Tibial artery (tissue), 4 donors: ENCODE measurements at places on chromosomes 6 and 20.

- H3K27me3 ChIP-seq = no peaks in the 10 kb centered on the region
- H3K27ac ChIP-seq = no peak overlapping the region
- H3K36me3 ChIP-seq = no peaks in the 10 kb centered on the region
- DNase-seq = no peak
Measured at GRCh38 chr6:118085665-118086064, 178.6 kb downstream of the SLC35F1 start.

- peaks cover 4% of the 10 kb centered on the region for H3K4me1 ChIP-seq
- DNase-seq = no peak
- peaks cover 8% of the 10 kb centered on the region for H3K27me3 ChIP-seq
- H3K36me3 ChIP-seq = no peaks in the 10 kb centered on the region
- H3K27ac ChIP-seq = no peak overlapping the region
Measured at GRCh38 chr6:105174512-105174911, 5.3 kb downstream of the POPDC3 start.

GRCh38 chr6:52591832-52592231 is 15.0 kb upstream of the TRAM2 start:
- no peak for DNase-seq
- no peaks in the 10 kb centered on the region for H3K27me3 ChIP-seq
- H3K4me1 ChIP-seq = peaks cover 24% of the 10 kb centered on the region
- H3K4me3 ChIP-seq = no peak overlapping the region
- H3K36me3 ChIP-seq = no peaks in the 10 kb centered on the region

DNA sequence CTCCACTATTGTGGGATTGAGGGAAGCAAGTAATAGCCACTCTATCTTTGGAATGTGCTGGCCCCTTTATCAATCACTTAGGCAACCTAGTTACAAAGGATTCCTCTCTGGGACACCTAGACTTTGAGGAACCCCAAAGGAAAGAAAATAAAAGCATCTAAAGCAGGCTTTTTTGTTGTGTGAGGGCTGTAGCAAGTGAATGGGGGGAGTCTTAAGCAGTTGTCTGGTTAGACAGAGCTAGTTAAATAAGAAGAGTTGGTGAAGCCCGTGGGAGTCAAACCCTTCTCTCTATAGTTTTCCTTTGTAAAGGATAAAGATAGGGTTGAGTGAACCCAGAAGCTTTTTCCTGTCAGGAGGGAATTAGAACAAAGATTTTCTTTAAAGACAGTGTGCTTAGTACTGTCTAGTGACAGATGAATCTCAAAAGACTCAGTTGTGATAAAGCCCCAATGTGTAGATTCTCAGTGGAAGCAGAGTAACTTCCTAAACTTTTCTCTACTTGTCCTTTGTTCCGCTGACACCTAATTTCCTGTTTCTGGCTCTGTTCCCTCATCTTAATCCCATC is 63.3 kb downstream of the HDGFL1 start:
- H3K27me3 ChIP-seq = no peaks in the 10 kb centered on the region
- H3K27ac ChIP-seq = no peak overlapping the region
- no peak overlapping the region for H3K4me3 ChIP-seq

GRCh38 chr6:76706631-76707030 is 634.2 kb upstream of the IMPG1 start:
- no peak overlapping the region for H3K27ac ChIP-seq
- peaks cover 3% of the 10 kb centered on the region for H3K4me1 ChIP-seq
- H3K36me3 ChIP-seq = no peaks in the 10 kb centered on the region
- DNase-seq = no peak

- no peak overlapping the region for H3K4me3 ChIP-seq
- no peak for DNase-seq
- no peaks in the 10 kb centered on the region for H3K36me3 ChIP-seq
Measured at GRCh38 chr6:6801005-6801335, 212.4 kb downstream of the LY86 start.

DNA sequence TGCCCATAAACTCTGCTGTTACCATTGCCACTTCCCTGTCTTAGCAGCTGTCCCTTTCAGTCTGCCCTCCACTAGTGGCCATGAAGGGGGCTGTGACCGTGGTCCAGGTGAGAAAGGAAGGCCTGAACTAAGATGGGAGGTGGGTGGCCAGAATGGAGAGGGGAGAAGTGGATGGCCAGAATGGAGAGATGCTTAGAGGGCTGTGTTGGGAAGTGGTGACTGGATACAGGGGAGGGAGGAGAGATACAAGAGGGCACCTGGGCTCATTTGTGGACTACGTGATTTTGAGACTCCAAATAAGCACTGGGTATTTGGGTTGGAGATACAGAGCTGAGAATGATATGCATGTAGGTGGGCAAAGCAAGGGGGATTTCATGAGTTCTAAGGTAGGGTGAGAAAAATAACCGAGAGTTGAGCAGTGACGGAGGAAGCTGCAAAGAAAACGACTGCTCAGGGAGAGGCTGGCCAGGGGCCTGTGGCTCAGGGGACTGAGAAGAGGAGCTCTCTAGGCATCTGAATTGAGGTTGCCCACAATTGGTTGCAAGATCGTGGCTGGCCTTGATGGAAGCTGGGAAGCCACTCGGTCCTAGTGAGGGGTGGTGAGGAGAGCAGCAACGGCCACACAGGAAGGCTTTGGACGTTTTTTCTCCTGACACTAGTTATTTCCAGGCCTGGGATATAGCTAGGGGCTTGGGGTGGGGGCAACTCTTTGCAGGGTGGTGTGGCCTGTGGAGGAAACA is 36.9 kb downstream of the PANK2 start:
- H3K4me1 ChIP-seq = peaks cover 6% of the 10 kb centered on the region
- peaks cover 40% of the 10 kb centered on the region for H3K36me3 ChIP-seq
- H3K4me3 ChIP-seq = no peak overlapping the region
- no peak overlapping the region for H3K27ac ChIP-seq

DNA sequence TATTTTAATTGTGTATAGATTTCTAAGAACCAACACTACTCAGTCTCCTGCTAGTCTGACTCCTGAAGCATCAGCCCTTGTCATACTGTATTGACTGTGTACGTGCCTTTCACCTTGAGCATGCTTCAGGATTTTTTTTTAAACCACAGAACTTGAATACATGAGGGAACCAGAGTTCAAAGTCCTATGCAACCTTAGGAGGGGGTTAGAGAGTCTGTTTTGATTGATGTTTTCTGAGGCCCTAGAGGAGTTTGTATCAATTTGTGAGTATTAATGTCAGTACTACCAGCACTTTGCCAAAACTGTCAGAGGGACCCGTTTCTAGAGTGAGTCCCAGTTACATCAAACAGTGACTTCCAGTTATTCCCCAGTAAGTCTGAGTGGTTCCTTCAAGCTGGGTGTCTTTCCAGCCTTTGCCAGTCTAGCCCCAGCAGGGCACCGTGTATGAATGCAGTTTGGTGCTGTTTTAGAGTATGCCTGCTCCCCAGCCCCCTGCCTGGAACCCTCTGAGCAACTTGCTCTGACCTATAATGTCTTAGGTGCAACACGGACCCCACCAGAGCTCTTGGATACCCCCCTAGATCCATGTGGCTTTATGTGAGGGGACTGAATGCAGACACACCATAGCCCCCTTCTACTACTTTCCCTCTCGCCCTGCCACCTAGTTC is 8.5 kb downstream of the TP53INP2 start:
- no peak overlapping the region for H3K27ac ChIP-seq
- H3K4me1 ChIP-seq = peaks cover 5% of the 10 kb centered on the region
- DNase-seq = no peak
- H3K36me3 ChIP-seq = peaks cover 35% of the 10 kb centered on the region

- no peaks in the 10 kb centered on the region for H3K36me3 ChIP-seq
- H3K4me1 ChIP-seq = peaks cover 8% of the 10 kb centered on the region
- H3K27me3 ChIP-seq = no peaks in the 10 kb centered on the region
- no peak overlapping the region for H3K27ac ChIP-seq
- H3K4me3 ChIP-seq = no peak overlapping the region
Measured at GRCh38 chr20:40640667-40641066, 48.4 kb downstream of the MAFB start.

DNA sequence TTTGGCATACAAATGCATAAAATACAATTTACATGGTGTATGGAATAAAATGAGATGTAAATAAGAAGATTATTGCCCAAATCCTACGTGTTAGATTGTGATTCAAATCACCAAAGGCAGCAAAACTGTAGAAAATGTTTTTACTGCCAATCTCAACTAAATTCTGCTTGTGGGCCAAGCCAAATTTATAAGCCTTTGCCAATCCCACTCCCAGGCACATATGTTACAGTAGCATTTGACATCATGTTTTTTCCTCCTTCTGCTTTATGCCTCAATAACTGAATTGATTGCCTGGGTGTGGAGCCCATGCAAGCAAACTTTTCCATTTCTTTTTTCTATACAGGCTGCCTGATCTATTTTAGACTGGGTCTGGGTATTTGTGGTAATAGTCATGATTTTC is 36.3 kb upstream of the LRRC1 start:
- no peak for DNase-seq
- no peak overlapping the region for H3K4me3 ChIP-seq
- H3K4me1 ChIP-seq = no peaks in the 10 kb centered on the region
- no peaks in the 10 kb centered on the region for H3K36me3 ChIP-seq
- no peak overlapping the region for H3K27ac ChIP-seq

DNA sequence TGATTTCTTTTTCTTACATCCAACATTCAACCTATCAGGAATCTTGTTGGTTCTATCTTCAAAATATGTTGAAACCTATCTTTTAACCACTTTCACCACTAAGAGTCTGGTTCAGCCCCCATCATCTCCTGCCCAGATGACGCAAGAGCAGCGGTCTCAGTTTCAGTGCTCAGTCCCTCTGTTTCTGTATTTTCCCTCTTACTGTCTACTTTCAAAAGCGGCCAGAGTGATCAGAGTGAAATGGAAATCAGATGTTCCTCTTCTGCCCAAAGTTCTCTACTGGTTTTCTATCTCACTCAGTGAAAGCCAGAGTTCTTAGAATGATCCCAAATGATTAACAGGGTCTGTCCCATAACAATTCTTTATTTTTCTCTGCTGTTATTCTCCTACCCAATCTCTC is 147.9 kb upstream of the PDE7B start:
- no peak overlapping the region for H3K4me3 ChIP-seq
- H3K4me1 ChIP-seq = no peaks in the 10 kb centered on the region
- H3K27ac ChIP-seq = no peak overlapping the region
- no peaks in the 10 kb centered on the region for H3K36me3 ChIP-seq
- DNase-seq = no peak
